ENCODE measurements at places on chromosomes 7 and 10.

- no peak for DNase-seq
Observed at GRCh38 chr10:28913436-28914237, 236.3 kb downstream of the BAMBI start.

- peak; percentile 3 for DNase-seq
Observed at GRCh38 chr10:15744217-15744865, 24.6 kb upstream of the ITGA8 start.

DNA sequence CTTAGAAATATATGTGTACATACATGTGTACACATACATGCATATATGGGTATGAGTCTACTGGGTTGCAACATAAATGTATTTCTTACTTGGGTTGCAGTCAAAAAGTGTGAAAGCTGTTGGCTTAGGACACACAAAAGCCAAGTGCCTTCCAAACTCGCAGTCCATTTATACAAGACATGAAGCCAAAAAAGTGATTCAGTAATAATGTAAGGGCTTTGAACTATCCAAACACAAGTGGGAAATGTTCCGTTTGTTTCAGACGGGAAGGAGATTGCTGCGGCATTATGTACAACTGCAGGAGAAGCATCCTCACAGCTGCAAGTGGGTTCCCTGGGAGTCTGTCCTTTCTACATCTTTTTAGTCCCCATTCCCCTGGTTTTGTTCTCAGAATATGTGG lies 513.6 kb downstream of the SORCS3 start:
- no peak for DNase-seq

- no peak for DNase-seq
Observed at GRCh38 chr10:101094121-101094879, 32.5 kb downstream of the KAZALD1 start.

DNA sequence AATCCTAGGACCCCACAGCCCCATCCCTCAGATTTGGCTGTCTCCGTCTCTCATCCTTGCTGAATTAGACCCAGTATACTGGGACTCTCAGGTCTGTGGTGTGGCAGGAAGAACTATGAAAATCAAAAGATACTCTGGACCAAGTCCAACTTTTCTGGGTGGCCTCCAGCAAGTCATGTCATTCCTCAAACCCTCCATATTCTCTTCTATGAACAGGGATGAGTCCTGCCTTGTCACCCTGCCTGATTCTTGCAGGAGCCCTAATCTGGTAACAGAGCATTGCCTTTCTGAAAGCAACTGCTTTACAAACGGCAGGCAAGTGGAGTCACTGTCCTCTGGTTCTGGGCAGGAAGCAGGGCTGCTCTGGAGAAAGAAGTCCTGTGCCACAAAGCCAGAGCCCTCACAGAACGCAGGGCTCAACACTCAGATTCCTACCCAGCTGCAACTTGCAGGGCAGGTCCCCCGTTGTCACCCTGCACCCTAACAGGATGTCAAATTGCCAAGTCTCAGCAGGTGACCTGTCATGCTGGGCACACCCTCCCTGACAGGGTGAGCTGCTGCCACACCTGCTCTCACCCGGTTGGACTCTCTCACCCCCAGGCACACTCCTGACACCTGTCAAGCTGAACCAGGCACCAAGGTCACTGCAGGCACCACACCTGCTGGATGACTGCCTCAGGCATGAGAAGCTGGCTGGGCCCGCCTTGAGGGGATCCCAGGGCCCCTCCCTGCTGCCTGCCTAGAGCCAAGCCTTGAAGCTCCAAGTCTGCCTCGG lies 227.7 kb downstream of the KCNMA1 start:
- no peak for DNase-seq

DNA sequence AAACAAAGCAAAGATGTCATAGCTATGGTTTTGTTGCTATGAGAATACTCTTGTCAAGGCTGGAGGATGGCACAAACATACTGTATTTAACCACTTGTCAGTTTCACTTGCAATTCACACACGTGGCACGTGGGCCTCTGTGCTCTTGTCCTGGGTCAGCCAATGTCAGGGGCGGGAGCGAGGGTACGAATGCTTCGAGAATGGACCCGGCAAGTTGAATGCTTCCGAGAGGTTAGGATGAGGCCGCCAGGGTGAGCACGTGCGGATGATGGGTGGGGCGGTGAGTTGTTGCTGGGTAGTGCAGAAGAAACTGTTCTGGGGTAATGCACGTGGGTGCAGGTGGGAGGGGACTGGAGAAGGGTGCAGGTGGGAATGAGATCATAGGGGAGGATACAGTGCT lies 10.4 kb upstream of the OCM2 start:
- DNase-seq: no peak

GRCh38 chr7:136496551-136496950 lies 371.9 kb upstream of the CHRM2 start:
- no peak for DNase-seq

GRCh38 chr7:29447828-29448227 lies 115.8 kb upstream of the PRR15 start:
- DNase-seq: no peak

GRCh38 chr10:122495406-122496340 lies 34.3 kb downstream of the HTRA1 start:
- DNase-seq: no peak

GRCh38 chr7:127907110-127908040 lies 123.9 kb downstream of the LRRC4 start:
- no peak for DNase-seq

DNA sequence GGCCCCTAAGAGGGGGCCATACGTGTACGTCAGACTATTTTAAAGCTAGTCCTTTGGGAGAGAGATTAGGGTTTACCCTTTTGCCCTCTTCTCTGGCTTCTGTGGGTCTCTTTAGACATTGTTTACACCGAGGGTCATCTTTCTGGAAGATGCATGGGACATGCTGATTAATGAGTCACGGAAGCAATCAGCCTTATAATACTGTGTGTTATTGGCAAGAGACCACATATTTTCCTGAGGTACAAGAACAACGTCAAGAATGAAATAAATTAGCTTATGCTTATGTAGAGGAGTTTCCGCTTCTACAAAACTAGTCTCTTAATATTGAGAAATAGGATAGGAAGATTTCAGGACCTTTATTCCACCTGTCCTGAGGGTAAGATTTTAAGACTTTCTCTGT lies 327.7 kb downstream of the BBS9 start:
- DNase-seq: no peak

DNA sequence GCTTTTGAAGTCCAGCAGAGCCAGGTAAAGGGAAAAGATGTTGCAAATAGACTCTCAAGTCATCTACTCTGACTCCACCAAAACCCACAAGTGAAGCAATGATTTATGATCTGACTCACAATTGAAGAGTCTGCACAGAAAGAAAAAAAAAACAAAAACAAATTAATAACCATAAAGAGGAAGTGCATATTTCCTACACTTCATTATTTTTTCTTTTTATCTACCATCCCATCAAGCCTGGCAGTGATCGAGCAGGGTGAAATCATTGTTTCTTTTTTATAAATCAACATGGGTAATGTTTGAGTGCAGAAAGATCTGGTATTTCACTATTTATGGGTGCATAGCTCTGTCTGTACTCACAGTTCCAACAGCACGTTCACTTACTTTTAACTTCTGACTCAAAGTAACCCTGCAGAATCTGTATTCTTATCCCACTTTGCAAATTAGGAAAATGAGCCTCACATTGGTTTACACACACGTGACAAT lies 829.0 kb downstream of the TNS3 start:
- DNase-seq: no peak

DNA sequence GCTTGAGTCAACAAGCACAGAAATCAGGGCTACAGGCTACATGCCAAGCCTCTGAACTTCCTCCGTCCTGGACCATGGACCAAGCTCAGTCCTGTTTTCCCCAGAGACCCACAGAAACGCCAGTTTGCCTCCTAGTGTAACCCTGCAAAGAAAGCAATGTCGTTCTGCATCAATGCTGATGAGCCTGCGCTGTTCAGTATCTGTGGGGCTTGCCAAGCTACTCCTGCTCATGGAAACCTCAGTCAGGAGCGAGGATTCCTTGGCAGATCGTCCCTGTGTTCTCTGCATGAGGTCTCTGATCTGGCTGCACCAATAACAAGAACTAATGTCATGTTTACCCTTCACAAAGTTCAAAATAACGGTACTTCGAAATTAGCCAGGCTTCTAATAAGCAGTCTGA lies 495.5 kb upstream of the C7orf33 start:
- no peak for DNase-seq

DNA sequence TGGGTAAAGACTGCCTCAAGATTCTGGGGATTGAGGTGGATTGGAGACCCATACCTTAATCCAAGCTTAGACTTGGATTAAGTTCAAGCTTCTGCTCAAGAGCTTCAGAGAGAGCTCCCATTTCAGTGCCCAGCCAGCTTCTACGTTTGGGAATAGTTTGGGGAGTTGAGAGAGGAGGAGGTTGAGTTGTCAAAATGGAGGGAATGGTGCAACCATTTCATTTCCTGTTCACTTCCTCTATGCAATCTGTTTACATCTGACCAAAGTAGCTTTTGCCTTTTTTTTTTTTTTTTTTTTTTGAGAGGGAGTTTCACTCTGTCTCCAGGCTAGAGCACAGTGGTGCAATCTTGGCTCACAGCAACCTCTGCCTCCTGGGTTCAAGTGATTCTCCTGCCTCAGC lies 65.8 kb downstream of the ENTPD1 start:
- no peak for DNase-seq

DNA sequence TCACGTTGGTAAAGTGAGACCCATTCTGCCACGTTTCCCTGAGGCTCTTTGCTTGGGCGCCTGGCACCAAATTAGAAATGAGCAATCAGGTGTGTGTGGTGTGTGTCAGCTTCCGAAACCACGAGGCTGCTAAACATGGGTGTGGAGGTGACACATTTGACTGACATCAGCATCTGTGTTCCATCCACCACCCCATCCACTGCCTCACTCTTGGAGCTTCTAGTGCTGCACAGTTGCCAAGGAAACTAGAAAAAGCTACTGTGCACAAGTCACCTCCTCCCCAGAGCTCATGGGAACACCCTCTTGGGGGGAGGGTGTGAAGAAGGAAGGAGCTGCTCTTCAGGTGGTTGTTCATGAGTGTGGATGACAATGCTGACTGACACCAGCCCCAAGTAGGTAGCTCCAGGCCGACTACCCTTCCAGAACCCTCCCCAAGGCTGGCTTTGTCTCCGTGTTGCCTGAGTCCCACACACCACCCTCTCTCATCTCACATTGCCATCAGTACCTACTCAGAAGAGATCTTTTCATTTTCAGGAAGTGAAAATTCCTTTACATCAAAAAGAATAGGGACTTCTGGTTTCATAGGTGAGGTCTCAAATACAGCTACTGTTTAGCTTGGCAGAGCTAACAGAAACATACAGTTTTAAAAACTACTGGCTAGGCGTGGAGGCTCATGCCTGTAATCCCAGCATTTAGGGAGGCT lies 152.2 kb downstream of the TMEM178B start:
- no peak for DNase-seq

GRCh38 chr10:16929069-16929468 lies 111.8 kb upstream of the RSU1 start:
- no peak for DNase-seq

DNA sequence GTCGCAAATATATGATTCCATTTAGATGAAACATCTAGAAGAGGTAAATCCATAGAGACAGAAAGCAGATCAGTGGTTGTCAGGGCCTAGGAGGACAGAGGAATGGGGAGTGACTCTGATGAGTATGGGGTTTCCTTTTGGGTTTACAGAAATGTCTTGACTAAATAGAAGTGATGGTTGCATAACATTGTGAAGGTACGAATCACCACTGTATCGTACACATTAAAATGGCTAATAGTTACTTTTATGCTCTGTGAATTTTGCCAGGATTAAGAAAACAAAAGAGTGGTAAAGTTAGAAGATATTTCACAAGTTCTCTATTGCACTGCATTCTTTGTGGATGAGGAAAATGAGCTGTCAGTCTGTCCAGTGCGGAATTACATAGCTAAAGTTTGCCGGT lies 407.4 kb downstream of the KCNMA1 start:
- DNase-seq: no peak

- DNase-seq: no peak
Observed at GRCh38 chr10:96610817-96611216, 24.0 kb upstream of the TM9SF3 start.

DNA sequence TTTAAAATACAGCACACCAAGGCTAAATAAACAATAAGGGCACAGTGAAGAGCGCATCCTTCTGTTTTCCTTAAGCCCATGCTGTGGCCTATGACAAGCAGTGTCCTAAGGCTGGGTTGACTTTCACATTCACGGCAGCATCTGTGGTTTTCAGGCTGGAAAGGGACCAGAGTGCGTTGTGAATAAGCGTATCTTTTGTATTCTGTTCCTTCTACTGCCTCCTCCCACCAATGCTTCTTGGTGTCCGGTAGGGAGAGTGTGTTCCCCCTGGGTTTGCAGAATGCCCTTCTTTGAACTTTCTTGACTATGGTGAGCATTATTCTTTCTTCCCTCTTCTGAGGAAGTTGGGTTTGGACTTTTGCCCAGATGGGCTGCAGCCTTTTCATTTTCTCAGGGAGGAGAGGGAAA lies 73.6 kb downstream of the ABCA13 start:
- DNase-seq: no peak

GRCh38 chr10:52465202-52465601 lies 151.1 kb downstream of the DKK1 start:
- no peak for DNase-seq

GRCh38 chr10:30818854-30819253 lies 189.3 kb upstream of the LYZL2 start:
- no peak for DNase-seq

DNA sequence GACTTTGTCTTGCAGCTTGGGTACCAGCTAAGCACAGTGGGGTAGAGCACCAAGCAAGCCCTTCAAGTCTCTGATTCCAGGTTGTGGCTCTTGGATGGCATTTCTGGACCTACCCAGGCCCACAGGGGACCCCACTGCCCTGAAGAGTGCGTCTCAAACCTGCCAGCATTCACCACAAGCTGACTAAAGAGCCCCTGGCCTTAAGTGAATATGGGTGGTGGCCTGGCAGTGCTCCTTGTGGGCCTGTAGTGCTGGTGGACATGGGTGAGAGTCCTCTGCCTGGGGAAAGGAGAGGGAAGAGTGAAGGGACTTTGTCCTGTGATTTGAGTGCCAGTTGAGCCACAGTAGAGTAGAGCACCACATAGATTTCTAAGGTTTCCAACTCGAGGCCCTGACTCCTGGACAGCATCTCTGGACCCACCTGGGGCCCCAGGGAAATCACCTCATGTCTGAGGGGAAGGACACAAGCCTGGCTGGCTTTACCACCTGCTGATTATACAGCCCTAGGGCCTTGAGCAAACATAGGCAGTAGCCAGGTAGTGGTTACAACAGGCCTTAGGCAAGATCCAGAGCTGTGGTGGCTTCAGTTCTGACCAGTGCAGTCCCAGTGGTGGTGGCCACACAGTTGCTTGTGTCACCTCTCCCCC lies 23.7 kb downstream of the GSDME start:
- no peak for DNase-seq

DNA sequence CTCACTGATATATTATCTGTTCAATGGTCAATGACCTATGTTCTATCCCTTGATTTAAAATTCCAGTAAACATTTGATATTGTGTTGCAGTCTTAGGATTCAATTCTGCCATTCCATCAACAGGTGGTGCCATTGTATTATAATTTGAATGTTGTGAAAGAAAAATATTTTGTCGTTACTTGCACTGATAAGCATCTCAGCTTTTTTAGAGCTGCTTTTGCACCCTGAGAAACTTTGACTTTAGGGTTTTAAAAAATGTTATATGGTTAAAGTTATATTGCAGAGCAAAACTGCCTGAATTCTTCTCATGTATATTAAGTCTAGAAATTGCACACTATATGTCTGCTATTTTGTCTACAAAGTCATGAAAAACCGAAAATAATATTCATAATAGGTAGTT lies 18.8 kb upstream of the MINDY3 start:
- no peak for DNase-seq

Measured in activated CD4-positive, alpha-beta T cell treated with anti-CD3 and anti-CD28 coated beads, Interleukin-2, amount 50 U/mL, for 1 hour (primary cell).